Inflammatory macrophage (primary cell): ENCODE measurements at places on chromosomes 7 and 10.

DNA sequence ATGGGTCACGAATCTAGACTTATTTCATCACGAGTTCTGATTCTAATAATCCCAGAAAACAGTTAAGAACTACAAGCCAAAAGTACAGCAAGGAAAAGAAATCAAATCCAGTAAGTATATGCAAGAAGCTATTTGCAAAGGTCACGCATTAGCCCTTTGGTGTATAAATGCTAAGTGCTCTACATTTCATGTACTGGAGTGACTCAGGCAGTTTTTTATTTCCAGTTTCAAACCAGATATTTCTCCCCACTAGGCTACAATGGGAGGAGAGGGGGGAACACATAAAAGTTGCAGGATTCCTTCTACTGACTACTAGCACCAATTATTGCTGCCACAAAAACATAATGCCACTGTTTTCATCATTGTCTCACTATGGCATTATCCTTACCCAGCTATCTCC lies 148.0 kb downstream of the NRCAM start:
- DNase-seq, result no peak

- DNase-seq, result no peak
Measured at GRCh38 chr7:3835109-3835508, 534.1 kb downstream of the SDK1 start.

GRCh38 chr7:29935111-29935510 lies 54.5 kb downstream of the SCRN1 start:
- DNase-seq, result no peak

DNA sequence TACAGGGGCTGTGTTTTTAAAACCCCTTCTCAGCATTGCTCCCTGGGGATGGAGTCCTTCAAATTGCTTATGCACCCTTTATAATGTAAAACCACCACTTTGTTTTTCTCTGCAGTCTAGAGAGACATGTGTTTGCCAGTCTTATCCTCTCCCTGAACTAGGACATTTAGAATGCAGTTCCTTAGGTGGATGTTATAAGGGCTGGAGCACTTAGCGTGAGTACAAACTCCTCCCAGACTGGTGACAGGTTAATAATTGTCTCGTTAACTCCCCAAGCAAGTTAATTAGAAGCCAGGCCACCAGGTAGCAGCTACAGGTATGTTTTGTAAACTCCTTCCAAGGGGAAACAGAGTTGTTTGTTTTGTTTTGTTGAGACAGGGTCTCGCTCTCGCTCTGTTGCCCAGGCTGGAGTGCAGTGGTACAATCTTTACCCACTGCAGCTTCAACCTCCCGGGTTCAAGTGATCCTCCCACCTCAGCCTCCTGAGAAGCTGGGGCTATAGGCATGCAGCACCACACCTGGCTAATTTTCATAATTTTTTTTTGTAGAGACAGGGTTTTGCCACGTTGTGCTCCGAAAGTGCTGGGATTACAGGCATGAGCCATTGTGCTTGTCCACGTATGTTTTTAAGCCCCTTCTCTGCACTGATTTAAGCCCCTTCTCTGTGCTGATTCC lies 100.2 kb downstream of the FAM107B start:
- no peak for DNase-seq

DNA sequence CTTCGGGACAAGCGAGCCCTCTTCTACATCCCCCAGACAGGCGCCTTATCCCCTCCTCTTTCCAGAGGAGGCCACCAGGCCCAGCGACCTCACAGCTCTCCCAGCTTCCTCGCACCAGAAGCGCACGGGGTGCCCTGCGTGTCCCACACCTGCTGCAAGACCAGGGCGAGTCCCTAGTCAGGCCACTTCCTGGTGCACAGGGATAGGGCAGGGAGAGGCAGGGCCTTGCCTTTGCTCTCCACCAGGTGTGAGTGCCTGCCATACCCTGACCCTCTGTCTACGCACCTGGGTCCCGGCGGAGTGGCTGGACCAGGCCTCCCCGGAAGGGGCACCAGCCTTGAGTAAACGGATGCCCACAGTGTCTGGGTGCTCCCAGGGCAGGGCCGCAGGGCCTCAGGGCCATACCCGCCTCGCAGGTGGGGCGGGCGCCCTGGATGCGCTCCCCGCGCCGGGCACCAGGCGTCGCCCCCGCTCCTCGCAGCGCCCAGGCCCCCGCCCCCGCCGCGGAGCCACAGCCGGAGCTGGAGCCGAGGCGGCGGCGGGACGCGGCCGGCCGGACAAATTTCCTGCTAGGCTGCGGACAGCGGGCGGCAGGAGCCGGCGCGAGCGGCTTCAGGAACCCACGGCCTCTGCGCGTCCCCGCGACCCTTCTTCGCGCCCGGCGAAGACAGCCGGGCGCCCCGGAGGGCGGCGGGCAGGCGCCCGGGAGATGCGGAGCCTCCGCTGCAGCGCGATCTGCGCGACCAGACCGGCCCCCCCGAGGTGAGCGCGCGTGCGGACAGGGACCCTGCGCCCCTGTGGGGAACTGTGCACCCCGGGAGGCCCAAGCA lies at the start of gene PTPRE:
TSS of gene PTPRE (plus strand) at position 556 of the 830 bp plus-strand sequence. CDS start 133,779 bp downstream, outside the sequence.
- peak; percentile 81 for DNase-seq

DNA sequence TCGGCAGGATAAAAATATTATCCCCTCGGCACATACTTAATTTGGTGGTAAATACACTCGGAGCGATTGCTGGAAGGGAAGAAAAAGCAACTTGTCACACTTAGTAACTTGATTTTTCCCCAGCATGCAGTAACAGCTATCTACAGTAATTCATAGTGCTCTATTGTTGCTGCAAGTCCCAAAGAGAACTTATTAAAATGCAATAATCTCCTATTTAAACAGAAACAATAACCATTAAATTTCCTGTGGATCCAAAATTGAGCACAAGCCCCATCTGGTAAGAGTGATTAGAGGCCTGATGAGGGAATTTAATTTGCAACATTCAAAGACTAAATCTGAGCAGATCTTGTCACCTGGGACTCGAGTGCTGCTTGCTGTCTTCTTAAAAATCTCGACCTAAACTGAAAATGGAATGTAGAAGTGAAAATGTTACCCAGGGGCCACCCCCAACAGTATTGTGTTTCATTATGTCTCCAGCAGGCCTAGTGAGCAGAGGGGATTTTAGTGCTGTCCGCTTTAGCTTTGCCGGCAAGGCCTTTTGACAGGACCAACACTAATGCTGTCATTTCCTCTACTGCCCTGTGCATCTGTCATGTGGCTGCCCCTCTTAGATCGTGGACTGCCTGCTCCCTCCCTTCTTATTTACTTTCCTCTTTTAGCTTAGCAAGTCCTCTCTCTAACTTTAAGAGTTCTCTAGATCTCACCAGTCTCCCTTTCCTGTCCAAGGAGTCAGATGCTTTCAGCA lies 639.7 kb downstream of the AUTS2 start:
- no peak for DNase-seq

- DNase-seq, result no peak
Measured at GRCh38 chr7:138478499-138478908, 18.4 kb downstream of the TRIM24 start.

GRCh38 chr10:103467406-103467805 lies 8.7 kb upstream of the CALHM1 start:
- DNase-seq, result peak; percentile 18

DNA sequence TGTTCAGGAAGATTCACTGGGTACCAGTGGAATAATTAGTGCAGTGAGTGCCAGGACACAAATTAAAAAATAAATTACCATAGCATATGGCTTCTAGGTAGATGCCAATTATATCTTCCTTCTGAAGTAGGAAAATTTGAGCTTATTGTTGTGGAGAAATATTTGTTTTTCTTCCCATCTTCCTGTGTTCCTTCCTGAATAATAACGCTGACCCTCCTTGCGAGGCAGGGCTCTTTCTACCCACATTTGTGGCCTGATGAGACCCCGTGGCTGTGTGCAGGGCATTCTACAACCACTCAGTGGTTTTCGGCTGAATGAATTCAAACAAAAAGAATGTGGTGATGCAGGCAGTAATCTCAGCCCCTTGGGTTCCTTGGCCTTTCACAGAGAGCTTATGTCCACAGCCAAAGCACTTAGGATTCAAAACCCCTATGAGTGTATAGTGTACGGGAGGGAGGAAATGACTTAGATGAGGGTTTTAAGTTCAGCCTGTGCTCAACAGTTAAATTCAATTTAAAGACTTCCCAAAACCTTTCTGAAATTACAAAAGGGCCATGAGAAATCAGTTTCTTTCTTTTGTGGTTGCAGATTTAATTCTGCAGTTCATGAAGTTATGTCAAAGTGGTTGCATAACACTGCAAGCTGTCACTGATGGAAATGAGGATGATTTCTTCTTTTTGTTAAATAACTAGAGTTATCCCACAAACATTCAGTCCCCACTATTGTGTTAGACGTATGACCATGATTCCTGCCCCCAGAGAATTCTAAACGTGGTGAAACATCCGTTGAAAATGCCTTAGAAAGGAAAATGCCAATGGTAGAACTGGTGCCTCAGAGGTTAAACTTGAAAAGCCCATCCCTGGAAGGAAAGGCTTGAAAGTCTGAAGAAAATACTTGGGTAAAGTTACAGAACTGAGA lies 255.3 kb downstream of the FZD1 start:
- no peak for DNase-seq

GRCh38 chr10:45008524-45009161 lies 7.9 kb downstream of the ZNF22 start:
- DNase-seq, result peak; percentile 92

DNA sequence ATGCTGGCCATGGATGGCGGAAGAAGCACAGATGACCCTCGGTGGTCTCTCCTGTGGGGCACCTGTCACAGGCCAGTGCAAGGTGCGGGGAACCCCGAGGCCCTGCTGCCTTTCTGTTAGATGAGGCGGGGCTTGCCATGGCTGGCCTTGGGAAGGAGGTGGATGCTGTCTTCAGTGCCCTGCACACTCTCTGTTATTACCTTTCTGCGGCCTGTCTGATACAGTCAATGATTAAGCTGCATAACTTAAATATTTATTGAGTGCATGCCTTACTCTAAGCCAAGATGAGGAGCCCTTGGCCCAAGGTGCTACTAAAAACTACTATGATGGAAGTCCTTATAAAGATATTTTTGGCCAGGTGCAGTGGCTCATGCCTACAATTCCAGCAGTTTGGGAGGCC lies 36.7 kb upstream of the MNX1 start:
- DNase-seq, result no peak

DNA sequence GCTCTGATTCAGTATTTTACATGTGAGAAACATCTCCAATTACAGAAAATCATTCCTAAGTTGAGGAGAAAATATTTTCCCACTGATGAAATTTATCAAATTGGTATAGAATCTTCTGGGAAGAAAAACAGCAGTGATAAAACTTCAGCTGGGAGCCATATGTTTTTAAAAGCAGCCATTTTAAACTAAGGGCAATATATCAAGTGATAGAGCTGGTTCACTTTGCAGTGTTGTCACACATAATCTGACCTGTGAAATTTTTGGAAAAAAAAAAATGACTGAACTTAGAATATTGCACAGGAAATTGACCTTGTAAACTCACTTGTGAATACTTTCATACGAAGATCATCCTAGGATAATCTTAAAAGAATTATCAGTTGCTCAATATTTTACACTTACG lies 10.5 kb upstream of the EZH2 start:
- DNase-seq, result no peak
